ENCODE measurements at places on chromosomes 4 and X. TPM values are rescaled to one million over a fixed set of nuclear protein-coding genes. Genes with fewer than 3 reads are reported as not detected.

Gene SLC2A9
- 2.3 TPM for polyA plus RNA-seq

Gene TMEM31
- not detected for polyA plus RNA-seq

Gene GLRA2
- polyA plus RNA-seq: not detected

Gene TMEM154
- 32.3 TPM for polyA plus RNA-seq

Gene NPY2R
- polyA plus RNA-seq: not detected

Gene BEX1
- not detected for polyA plus RNA-seq

Gene KCTD8
- polyA plus RNA-seq: not detected

GRCh38 chr4:144572660-144573059 lies 73.3 kb upstream of the HHIP start:
- no peak for DNase-seq

DNA sequence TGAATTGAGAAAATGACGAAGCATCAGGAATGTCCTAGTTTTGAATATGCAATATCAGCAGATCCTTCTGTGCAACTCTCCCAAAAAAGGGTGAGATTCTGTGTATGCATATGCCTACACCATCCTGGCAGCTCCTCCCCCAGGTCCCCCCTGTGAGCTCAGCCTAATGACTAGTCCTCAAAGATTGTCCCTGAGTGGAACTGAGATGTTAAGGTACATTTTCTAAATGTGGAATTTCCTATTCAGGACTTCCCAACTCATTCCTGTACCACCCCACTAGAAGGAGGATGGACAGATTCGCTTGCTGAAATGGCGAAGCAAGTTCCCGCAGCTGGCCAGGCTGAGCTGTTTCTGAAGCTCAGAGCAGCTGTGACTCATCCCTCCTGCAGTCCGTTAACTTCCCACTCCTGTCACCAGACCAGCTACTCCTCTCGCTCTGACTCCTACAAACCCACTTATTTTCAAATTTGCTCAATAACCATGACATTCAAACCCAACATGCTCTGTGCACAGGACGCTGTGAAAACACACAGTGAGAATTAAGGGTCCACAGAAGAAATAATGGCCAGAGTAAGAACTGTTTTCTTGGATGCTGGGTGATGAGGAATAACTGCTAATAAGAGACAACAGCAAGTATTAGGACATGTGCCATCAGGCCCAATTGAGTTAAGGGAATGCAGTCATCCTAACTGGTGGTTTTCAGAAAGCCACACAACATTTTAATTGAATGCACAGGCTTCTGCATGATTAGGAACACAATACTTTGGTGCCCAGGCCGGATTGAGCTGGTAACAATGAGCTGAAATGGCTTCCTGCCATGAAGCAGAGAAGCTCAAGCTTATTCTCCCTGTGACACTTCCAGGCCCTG lies 40.0 kb upstream of the IRF2 start:
- DNase-seq: peak; percentile 94

DNA sequence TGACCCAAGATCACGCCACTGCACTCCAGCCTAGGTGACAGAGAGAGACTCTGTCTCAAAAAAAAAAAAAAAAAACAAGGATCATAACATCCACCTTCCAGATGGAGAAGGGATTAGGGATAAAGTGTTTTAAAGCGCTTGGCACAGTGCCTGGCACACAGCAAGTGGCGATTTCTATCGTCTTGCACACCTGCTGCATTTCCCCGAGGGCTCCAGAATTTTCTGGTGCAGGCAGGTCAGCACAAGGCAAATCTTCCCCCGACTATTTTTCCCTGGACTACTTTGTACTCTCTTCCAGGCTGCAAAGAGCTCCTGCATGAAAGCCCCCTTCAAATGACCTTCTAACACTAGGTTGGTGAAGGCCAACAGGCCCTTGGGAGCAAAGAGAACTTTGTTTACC lies 57.3 kb downstream of the APBB2 start:
- DNase-seq: no peak

DNA sequence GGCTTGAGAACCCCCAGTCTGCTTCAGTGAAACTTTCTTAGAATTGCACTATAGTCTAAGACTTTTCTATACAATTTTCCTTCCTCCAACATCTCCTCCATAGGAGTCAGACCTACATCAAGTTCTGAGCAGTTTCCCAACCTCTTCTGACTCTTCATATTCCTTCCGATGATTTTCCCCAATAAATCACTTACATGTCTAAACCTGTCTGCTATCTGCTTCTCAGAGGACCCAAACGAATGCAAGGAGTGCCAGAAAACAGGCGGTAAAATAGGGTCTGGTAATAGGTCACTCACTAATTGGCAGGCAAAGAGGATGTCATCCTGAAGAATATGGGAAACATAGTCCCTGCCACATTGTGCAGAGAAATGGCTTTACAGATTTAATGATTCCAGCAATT lies 153.9 kb downstream of the PCDH18 start:
- no peak for DNase-seq

GRCh38 chr4:160808174-160808573 lies 1355.6 kb downstream of the FSTL5 start:
- DNase-seq: no peak

DNA sequence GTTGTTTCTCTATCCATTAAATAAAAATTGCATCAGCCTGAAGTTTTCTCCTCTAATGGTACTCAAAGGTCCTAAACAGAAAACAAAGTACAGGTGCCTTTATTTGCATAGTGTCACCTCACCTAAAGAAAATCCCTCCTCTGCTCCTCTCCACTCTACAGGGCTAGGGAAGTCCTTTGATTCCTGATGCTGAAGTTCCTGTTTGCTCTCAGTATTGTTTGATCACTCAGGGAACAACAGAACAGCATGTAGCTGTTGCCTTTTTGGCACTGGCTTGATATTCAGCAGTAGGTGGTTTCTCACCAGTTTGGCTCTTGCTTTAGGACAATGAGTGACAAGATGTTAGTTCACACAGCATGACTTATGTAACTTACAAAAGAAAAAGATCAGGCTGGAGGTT lies 156.2 kb upstream of the SLC7A11 start:
- no peak for DNase-seq

DNA sequence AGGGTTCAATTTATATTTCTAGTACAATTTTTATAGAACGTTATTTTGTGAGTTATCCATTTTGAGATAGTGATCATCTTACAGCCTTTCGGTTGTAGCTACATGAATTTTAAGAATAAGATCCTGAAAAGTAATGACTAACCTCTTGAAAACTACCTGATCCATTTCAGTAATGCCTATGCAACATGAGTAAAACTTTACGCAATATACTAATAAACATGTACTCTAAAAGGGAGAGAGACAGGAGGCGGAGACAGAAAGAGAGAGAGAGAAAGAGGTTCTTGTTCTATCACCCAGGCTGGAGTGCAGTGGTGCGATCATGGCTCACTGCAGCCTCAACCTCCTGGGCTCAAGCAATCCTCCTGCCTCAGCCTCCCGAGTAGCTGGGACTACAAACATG lies 816.1 kb downstream of the CCSER1 start:
- no peak for DNase-seq

- DNase-seq: no peak
These were observed 73.7 kb downstream of the LEF1 start for GRCh38 chr4:108094923-108095482.

DNA sequence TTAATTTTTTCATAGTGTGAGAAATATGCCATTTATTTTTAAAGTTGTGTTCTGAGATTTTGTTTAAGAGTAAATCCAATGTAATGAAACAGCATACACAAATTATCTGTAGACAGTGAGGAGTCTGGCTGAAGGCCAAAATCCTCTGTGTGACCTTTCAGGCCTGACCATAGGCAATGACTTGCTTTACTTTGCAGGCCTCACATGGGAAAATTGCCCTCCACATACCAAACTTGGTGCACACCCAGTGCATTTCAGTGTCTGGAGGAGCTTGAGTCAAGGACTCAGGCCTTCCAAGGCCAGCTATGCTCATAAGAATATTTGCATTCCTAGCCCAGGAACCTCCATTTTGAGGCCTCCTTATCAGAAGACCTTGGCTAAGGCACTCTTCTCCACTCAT lies 430.1 kb downstream of the GABRG1 start:
- no peak for DNase-seq

Measured in GM12878 (cell line).